ENCODE measurements at places on chromosomes 16 and 17.

DNA sequence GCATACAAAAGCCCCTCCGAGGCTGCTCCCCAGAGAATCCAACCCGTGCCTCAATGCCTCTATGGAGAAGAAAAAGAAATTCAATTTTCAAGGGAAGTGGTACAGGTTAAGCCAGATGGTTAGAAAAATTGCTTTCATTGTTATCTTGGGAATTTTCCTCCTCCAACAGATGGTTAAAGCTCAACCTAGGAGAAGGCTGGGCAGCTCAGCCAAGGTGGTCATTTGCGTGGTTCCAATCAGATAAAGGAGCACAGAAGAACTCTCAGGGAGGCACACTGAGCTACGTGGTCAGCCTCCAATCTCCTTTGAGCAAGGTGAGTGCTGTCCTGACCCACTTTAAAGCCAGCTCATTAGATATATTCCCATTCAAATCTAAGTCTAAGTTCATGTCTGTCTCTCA lies 106.7 kb downstream of the STX8 start:
- no peak for DNase-seq

- no peak for DNase-seq
Measured at GRCh38 chr16:4481963-4482362, 5.8 kb downstream of the HMOX2 start.

GRCh38 chr16:28168991-28169554 lies 42.7 kb downstream of the XPO6 start:
- DNase-seq: no peak

DNA sequence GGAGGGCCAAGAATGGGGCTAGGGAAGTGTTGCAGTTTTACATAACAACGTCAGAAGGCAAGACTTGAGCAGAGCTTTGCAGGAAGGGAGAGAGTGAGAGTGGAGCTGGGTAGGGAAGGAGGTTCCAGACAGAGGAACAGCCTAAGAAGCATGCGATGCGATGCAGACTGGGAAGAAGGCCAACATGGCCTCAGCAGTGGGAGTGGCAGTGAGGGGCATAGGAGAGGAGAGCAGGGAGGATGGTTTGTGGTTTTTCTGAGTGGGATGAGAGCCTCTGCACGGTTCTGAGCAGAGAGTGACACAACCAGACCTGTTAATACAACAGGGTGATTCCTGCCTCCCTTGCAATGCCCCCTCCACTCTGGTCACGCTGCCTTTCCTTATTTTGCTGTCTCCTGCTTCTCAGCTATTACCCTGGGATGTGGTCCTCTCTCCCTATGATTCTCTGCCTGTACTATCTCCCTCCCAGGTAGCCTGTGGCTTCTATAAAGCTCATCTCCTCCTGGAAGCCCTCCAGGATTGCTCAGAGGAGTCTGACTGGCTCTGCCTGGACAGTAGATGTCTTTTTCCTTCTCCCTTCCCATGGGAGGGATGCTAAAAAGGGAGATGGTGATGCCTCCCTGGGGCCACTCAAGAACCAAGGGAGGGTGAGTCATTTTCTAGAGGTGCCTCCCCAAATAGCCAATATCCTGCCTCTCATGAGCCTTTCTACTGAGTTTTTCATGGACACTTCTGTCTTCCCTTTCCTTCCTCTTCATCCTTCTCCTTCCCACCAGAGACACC lies 38.7 kb upstream of the NGFR start:
- DNase-seq: no peak

DNA sequence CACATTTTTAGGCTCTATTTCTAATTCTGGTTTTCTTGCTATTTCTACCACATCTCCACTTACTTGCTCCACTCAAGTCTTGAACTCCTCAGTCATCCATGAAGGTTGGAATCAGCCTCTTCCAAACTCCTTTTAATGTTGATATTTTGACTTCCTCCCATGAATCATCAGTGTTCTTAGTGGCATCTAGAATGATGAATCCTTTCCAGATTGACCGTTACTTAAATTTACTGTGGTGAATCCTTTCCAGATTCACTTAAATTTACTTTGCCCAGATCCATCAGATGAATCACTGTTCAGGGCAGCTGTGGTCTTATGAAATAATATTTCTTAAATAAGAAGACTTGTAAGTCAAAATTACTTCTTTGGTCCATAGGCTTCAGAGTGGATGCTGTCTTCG lies 32.4 kb downstream of the CLTC start:
- no peak for DNase-seq

- no peak for DNase-seq
Measured at GRCh38 chr17:49889500-49889899, 41.6 kb upstream of the TAC4 start.

DNA sequence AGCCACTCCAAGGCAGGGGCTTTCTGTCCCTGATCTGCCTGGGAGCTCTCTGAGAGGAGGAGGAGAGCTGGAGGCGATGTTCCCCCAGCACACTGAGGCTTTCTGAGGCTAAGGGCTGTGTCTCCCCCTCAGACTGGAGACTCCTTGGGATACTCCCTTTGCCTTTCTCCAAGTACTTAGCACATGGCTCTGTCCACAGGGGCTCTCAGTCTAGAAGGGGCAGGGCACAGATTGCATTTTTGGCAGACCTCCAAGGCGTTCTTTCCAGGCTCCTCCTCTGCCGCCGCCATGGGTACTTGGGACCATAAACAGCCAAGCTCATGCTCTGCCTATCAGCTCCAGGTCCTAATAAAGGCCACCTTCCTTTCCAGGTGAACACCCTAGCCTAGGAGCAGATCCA lies 1.8 kb upstream of the GIP start:
- DNase-seq: no peak

GRCh38 chr17:29760279-29761039 lies 137.7 kb upstream of the CORO6 start:
- DNase-seq: no peak

GRCh38 chr17:74728702-74729075 lies 8.4 kb upstream of the RAB37 start:
- DNase-seq: no peak

GRCh38 chr17:42438600-42439567 lies 15.8 kb upstream of the CAVIN1 start:
- DNase-seq: no peak

DNA sequence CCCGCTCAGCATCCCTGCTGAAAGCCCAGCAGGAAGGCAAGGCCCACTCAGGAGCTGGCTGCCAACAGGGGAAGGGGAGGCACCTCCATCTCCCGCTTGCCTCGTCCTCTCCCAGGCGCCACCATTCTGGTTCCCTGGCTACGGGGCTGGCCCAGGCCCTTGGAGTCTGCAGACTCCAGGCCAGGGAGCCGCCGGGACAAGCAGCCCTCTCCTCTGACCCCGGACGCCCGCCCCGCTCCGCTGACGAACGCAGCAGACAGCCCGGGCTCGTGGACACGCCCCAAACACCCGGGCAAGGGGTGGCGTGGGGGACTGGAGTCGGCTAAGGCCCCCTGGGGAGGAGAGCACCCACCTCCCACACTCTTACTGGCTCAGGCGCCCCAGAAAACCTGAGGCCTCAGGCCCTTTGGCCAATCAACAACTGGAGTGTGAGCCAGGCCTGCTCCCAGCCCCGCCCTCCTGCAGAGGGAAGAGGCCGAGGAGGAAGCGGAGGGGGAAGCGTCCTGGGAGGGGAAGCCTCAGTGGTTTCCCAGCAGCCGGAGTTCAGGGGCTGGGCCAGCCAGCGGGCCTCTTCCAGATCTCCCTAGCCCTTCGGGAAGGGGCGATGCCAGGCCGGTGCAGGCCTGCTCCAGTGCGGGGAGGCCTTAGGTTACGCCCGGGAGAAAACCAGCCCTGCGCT lies 4.2 kb downstream of the MNT start:
- no peak for DNase-seq

GRCh38 chr17:689556-690275 lies 24.9 kb downstream of the VPS53 start:
- DNase-seq: no peak

DNA sequence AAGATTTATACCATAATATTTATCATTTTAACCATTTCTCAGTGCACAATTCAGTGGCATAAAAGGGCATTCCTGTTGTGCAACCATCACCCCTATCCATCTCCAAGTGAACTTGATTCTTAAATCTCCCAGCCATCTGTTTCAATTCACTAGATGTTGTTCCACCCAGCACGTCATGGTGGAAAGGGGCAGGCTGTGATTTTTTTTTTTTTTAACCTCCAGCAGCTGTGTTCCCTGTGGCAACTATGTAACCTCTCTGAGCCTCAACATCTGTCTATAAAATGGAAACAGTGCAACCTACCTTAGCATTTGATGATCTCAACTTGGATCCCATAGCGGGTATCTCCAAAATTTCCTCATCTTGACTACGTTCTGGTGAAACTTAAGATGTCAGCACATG lies 604.5 kb downstream of the WWOX start:
- no peak for DNase-seq

- DNase-seq: no peak
Measured at GRCh38 chr17:9432934-9433421, 142.6 kb downstream of the STX8 start.

DNA sequence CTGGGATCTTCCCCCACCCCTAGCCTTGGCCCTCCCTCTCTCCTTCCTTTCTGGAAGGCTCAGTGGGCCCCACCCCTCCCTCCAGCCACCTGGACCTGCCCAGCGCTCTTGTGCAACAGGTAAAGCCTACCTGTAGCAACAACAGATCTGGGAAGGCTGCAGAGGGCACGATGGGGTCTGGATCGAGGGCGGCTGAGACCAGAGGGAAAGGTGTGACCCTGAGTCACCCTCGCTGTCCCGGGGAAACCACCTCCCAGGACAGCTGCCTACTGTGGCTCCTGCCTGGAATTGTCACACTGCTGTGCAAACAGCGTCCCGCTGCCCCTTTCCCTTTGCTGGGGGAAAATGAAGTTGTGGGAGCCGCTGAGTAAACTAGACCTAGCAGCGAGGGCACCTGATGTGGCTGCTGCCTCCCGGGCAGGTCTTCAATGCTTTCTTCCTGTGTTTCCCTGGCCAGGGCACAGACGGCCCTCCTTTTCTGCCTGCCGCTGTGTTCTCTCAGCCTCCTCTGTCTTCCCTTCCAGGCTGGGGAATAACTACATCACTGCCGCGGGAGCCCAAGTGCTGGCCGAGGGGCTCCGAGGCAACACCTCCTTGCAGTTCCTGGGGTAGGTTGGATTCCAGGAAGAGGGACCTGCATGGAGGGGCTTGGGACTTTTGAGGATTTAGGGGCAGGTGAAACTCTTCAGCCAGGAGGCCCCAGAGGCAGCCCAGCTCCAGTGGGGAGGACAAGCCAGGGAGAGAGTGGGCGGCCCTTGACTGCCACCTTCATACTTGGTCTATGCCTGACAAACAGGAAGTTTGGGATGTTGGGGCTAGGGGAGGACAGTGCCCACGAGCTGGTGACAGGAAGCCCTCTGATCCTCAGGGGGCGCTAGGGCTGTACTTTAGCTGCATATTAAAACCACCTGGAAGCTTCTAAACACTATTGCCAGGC lies 22.2 kb upstream of the CYLD start:
- DNase-seq: no peak

GRCh38 chr16:28100810-28101532 lies 37.5 kb upstream of the GSG1L start:
- no peak for DNase-seq

DNA sequence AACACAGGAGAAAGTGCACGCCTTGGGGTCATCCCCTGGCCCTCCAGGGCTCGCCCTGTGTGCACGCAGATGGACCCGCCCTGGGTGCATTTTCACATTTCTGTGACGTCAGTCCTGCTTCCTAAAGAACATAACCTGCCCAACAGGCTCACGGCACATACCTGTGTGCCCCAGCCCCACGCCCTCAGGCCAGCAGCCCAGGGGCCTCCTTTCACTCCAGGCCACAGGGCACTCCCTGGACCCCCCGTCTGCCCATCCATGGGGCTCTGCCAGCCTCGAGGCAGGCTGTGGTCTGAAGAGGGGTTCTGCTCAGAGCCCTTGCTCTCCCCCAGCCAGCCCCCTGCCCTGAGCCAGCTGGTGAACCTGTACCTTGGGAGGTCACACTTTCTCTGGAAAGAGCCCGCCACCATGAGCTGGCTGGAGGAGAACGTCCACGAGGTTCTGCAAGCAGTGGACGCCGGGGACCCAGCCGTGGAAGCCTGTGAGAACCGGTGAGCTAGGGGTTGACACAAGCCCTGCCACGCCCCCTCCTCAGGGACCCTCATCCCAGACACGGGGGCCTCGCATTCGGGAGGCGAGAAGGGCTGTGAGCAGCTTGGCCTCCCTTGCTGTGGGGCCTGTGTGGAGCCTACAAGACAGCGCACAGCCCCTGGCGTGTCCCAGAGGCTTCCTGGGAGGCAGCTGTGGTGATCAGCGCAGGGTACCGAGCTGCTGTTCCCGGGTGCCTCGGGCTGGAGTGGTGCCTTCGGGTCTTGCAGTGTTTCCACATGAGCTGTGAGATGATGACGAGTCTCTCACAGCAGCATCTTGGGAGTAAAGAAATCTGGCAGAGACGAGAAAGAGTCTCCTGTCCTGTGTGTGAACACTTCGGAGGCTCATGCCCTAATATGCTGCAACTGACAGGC lies 13.8 kb upstream of the MC1R start:
- DNase-seq: no peak

GRCh38 chr16:47777220-47777619 lies 316.1 kb downstream of the PHKB start:
- DNase-seq: no peak

GRCh38 chr16:11848842-11849241 lies 2.5 kb downstream of the RSL1D1 start:
- DNase-seq: no peak

DNA sequence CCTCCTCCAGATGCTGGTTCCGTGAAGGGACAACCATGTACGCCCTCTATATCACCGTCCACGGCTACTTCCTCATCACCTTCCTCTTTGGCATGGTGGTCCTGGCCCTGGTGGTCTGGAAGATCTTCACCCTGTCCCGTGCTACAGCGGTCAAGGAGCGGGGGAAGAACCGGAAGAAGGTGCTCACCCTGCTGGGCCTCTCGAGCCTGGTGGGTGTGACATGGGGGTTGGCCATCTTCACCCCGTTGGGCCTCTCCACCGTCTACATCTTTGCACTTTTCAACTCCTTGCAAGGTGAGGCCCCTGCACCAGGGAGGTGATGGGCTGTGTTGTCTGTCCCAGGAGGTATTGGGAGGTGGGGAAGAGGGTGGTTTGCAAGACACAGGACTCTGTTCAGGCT lies 9.0 kb upstream of the DRC7 start:
- DNase-seq: no peak

DNA sequence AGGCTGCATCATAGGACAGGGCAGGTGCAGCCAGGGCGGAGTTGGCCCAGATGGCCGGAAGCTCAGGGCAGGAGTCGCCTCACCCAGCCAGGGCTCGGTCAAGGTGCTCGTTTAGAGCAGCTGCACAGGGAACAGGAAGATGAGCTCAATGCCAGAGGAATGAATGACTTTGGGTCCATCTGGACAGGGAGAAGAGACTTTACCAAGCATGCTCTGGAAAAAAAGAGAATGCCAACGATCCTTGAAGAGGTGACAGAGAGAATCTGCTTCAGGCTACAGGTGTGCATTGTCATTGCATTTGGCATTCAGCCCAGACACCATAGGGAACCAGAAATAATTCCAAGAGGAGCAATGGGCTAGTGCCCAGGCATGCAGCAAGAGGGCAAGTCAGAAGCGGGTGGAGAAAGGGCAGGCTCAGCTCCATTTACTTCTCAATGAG lies 6.7 kb upstream of the MPP3 start:
- DNase-seq: no peak

- DNase-seq: no peak
Measured at GRCh38 chr16:65831903-65832666, 534.4 kb upstream of the CDH5 start.
